ENCODE measurements at places on chromosomes 13 and 19. TPM values are rescaled to one million over a fixed set of nuclear protein-coding genes. Genes with fewer than 3 reads are reported as not detected.

Gene ACP7
- total RNA-seq = not detected

Gene VSIG10L
- total RNA-seq = 2.0 TPM

Gene CEACAM19
- total RNA-seq = 12.7 TPM

Gene ADGRE2
- 8.1 TPM for total RNA-seq

Gene DHRS12
- total RNA-seq = 13.5 TPM

Gene SLC15A1
- total RNA-seq = 0.10 TPM

Gene KLK10
- total RNA-seq = not detected

Gene NTF4
- total RNA-seq = not detected

Gene CCL25
- not detected for total RNA-seq

Gene PDE4A
- total RNA-seq = 12.3 TPM

Gene FCAR
- total RNA-seq = 5.2 TPM

Gene XAB2
- 25.4 TPM for total RNA-seq

Gene DNAAF3
- total RNA-seq = not detected
